Cardiac muscle cell (in vitro differentiated cells and primary cell): ENCODE measurements at places on chromosomes 16 and 17. TPM values are rescaled to one million over a fixed set of nuclear protein-coding genes. Genes with fewer than 3 reads are reported as not detected.

Gene OR4D1
- total RNA-seq: 0.04 TPM in 1 of 2 replicates, not detected in the other

Gene MYBBP1A
- total RNA-seq: 47.4 and 57.1 TPM in 2 replicates

Gene CD300H
- not detected in 2 replicates for total RNA-seq

Gene TMEM114
- not detected in 2 replicates for total RNA-seq

Gene CDR2
- total RNA-seq: 7.4 and 10.7 TPM in 2 replicates

Gene PRR35
- total RNA-seq: 0.14 and 0.66 TPM in 2 replicates

Gene KRT9
- total RNA-seq: not detected in 2 replicates

Gene ESRP2
- total RNA-seq: 0.60 and 2.8 TPM in 2 replicates

Gene EPOP
- total RNA-seq: 13.4 and 13.9 TPM in 2 replicates

Gene HLF
- total RNA-seq: 0.28 and 0.74 TPM in 2 replicates

Gene SMIM5
- total RNA-seq: 0.11 and 0.89 TPM in 2 replicates

Gene FZD2
- 47.1 and 47.4 TPM in 2 replicates for total RNA-seq

Gene ASIC2
- total RNA-seq: not detected in 2 replicates

Gene TNP2
- not detected in 2 replicates for total RNA-seq

GRCh38 chr16:9469512-9469911 is 378.1 kb downstream of the HAPSTR1 start:
- DNase-seq: peak; percentile 0

DNA sequence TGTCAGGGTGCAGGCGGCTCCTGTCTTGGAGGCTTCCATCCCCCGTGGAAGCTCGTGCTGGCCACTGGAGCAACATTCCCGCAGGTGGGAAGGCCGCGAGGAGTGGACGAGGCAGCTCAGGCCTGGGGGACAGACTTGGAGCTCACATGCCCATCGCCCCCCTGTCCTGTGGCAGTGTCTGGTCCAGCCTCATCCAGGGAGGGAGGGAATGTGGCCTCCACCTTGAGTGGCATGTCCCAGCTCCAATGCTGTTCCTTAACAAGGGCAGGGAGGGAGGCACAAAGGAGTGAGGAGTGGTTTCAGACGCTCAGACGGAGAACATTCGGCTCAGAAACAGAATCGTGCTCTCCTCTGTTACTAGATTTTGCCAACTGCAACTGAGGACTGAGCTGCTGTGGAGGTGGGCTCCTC is 159.4 kb upstream of the CHMP6 start:
- peak; percentile 11 for DNase-seq

GRCh38 chr17:30556374-30557332 is 79.4 kb downstream of the GOSR1 start:
- DNase-seq: no peak

DNA sequence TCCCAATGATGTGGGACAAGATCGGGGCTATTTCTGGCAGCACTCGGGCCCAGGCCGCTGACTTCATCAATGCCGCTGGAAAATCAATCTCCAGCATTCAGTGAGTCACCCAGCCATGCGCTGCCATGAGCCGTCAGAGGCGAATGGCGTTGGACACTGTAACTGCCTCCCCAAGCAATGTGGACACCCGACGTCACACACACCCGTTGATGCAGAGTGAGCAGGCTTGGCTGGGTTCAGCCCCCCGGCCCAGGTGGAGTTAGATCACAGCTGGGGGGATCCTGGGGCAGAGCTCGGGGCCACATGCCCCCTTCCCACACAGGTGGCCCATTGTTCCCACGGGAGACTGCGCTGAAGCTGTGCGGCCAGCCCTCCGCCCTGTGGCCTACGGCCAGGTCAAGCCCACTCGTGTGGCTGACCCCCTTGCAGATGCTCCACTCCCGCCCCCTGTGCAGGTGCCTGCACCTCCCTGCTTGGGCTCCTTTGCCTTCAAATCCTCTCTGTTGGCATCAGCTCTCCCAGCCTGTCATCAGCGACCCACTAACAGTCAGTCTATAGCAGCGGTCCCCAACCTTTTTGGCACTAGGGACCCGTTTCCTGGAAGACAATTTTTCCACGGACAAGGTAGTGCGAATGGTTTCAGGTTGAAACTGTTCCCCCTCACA is 89.9 kb downstream of the TBC1D16 start:
- no peak for DNase-seq

- peak; percentile 66 for DNase-seq
Observed at GRCh38 chr16:30949650-30950515, 1.0 kb downstream of the ORAI3 start.

DNA sequence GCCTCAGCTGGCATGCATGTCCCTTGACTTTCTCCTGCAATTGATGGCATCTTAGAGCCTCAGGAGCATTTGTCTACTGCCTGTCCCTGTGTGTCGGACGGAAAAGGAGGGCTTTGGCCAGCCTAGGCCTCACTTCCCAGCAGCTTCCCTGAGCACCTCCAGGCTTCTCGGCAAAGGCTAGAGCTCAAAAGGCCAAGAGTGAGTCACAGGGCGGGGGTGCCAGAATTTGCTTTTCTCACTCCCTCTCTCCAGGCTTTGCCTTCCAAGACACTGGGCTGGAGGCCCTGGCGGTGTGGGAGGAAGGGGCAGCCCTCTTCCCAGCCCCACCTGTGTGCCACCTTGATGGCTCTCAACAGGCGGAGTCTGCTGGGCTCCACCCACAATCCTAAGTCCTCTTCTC is 107.3 kb upstream of the MAF start:
- peak; percentile 5 for DNase-seq

- peak; percentile 60 for DNase-seq
Observed at GRCh38 chr17:82985973-82986372, 93.4 kb upstream of the METRNL start.

- no peak for DNase-seq
Observed at GRCh38 chr16:58256108-58256507, 38.7 kb downstream of the PRSS54 start.

DNA sequence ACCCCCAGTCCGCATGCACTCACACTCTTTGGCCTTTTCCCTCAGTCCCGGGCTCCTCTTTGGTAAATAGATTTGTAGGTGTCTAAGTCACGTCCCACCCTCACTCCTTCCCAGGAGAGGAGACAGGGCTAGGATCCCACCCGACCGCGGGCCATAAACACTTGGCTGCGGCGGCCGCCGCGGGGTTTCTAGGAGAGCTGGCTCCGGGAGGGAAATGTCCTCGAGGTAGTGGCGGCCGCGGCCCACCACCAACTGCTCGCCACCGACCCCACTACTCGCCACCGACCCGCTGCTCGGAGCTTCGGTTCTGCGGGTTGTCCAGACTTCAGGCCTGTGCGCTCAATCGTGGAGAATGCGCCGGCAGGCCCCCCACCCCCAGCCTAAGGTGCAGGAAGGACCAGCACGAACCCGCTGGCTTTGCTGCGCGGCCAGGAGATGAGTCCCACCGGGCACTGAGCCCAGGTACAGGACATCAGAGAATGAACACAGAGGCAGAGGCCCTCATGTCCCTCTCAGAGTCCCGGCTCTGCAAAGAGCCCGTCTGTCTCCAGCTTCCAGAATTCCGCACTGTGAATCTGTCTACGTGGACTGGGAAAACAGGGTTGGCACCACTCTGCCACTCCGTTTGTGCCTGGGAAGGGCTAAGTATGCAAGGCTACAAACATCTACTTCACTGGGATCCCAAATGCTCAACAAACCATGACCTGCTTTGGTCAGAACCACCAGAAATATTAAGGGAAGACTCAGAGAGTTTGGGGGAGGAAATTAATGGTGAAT is 2.5 kb downstream of the PRAC2 start:
- no peak for DNase-seq

GRCh38 chr16:88430524-88431446 is 22.3 kb upstream of the ZFPM1 start:
- DNase-seq: no peak

- DNase-seq: no peak
Observed at GRCh38 chr17:48690655-48691054, 31.7 kb downstream of the PRAC1 start.

- no peak for DNase-seq
Observed at GRCh38 chr16:14280541-14280940, 209.4 kb downstream of the MRTFB start.

DNA sequence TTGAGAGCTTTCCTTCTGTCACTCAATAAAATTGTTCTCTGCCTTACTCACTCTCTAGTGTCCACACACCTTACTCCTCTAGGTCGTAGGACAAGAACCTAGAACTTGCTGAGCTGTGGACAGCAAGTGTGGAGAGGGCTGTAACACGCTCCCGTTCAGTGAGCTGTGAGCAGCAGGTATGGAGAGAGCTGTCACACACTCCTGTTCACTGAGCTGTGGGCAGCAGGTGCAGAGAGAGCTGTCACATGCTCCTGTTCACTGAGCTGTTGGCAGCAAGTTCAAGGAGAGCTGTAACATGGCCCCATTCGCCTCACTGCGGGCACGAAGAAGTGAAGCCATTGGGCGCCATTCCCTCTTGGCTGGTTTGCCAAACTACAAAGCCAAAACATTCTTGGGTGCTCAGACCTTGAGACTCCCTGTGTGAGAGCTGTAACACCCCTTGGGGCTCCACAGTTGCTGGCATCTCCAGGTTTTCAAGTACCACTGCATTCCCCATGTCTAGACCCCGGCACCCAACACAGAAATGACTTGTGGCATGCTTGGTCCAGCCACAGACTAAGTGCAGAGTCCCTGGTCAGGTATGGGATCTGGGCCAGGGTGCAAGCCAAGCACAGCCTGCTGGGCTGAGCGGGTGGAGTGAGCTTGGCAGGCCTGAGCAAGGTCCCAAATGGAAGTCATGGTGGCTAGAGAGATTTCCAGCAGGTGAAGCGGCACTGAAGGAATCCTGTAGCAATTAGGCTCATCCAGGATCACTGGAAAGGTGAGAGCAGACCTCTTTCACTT is 608.0 kb upstream of the CDH8 start:
- DNase-seq: no peak

DNA sequence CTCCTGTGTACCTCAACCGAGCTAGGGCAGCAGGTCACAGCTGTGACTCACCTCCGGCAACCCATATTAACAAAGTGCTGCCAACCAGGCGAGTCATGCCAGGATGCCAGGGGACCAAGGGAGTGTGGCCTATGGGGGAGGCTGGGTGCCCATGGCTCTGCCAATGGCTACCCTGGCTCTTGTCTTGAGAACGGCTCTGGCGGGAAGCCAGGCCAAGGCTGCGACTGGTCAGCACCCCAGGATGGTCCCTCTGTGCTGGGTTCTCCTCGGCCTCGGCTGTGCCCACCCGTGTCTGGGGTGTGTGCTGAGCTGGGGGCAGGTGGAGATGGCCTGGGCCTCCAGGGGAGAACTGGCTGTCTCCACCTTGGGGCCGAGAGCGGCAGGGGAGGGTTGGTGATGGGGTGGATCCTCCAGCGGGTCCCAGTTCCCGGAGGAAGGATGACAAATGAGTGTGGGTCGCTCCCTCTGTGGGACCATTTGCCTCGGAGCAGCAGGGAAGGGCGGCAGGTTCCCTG is 75.8 kb downstream of the MRC2 start:
- no peak for DNase-seq

GRCh38 chr17:29620779-29621500 is 1.8 kb downstream of the CORO6 start:
- no peak for DNase-seq

GRCh38 chr16:73768786-73769203 is 527.8 kb upstream of the PSMD7 start:
- DNase-seq: peak; percentile 20

DNA sequence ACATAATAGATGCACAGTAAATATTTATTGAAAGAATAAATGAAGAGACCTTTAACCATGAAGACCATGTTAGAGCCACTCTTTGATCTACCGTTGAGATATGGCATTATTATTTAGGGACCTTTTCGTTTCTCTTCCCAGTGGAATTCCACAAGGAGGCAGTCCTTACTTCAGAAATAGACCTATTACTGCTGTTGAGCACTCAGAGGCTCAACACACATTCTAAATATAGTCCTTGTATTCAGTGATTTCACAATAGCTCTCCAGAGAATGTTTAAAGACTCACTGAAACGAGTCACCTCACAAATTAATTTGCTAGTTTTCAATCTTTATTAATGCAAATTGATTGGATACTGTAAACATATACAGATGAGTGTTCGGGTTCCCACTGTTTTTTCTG is 603.8 kb downstream of the CDH8 start:
- DNase-seq: peak; percentile 6

- DNase-seq: no peak
Observed at GRCh38 chr16:12629271-12629670, 174.4 kb downstream of the CPPED1 start.

DNA sequence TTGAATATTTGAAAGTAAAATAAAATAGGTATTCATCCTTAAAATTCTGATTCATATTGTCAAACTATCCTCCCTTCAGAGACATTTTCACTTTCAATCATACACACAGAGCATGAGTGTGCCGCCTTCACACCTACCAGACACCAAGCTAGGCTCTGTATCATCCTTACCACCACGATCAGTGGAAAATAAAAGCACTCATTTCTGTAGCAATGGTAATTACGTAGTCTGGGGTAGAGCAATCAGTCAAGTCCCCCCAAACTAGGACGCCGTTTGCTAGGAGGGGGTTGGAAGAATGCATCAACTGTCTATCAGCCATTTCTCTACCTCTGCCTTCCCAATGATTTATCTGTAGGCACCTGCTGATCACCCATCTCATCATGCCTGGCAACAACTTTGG is 84.6 kb upstream of the GRIN2A start:
- no peak for DNase-seq

DNA sequence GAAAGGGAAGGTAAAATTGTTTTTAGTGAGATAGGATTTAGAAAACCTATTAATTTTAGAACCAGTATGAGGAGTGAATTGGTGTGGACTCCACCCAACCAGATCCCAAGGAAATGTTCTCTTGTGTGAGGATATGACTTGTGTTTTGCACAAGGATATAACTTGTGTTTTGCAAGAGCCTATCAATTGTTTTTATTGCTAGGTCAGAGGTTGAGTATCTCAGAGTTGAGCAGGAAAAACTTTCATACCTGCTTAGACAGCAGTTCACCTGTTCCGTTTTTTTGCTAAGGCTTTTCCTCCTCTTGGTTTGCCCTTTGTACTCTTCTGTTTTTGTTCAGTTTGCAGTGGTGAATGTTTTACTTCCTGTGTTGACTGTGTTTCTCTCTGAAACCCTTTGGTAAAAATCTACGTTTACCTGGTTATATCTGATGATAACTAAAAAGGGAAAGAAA is 5.1 kb downstream of the NBR1 start:
- no peak for DNase-seq

- DNase-seq: peak; percentile 87
Observed at GRCh38 chr17:44222112-44222869, 2.8 kb upstream of the UBTF start.

- peak; percentile 74 for DNase-seq
Observed at GRCh38 chr16:21656795-21657768, 4.7 kb upstream of the IGSF6 start.

GRCh38 chr16:58755989-58756649 is 22.0 kb upstream of the GOT2 start:
- DNase-seq: peak; percentile 86

DNA sequence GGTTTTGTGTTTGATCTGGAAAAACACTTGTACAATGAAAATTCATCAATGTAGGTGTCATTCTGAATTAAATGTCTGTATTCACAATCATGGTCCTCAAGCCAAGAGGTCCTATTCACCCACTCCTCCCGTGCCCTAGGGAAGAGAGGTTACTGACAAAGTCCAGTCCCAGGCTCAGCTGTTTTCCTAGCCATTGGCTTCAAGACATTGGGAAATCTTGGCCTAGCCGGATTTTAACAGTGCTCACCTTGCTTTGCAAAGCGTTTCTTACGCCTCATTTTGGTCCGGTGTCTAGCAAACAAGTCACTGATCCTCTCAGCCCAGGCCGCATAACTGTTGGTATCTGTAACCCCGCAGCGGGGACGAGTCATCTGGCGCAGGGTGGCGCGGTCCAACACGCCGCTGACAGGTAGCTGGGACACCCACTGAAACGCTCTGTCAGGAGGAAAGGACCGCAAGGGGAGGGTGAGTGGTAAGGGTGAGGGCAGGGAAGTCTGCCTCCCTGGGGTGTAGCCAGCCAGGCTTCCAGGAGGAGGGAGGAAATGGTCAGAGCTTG is 16.7 kb downstream of the MMP28 start:
- DNase-seq: no peak
